Suppressor macrophage treated with lipopolysaccharide for 4 hours (primary cell): ENCODE measurements at places on chromosomes 1 and 21.

DNA sequence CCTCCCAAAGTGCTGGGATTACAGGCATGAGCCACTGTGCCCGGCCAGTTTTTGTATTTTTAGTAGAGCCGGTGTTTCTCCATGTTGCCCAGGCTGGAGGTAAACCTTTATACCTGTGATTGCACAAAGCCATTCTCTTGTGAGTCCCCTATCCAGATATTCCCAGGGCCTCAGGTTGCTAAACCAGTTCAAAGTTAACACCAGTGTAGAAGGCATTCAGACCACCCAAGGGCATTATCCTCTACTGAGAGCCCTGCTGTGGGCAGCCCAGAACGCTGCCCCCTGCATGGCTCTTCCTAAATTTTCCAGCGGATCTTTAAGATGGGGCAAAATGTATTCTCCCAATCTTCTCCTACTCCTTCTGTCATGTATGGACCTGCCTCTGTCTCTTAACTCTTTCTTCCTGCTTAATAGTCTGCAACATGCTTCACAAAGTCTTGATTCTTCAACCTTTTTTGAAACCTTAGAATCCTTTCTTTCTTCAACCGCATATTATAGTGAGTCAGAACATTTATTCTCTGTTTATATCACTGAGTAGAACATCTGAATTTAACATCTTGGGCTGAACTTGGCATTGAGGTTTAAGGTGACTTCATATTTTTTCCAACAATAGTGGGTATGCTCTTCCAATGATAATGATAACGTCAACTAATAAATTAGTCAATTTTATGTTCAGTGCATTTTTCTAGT, 36.0 kb downstream of the UBE4B start:
- no peak for DNase-seq

GRCh38 chr1:171841931-171842761, 848 bp downstream of the DNM3 start:
- no peak for DNase-seq

DNA sequence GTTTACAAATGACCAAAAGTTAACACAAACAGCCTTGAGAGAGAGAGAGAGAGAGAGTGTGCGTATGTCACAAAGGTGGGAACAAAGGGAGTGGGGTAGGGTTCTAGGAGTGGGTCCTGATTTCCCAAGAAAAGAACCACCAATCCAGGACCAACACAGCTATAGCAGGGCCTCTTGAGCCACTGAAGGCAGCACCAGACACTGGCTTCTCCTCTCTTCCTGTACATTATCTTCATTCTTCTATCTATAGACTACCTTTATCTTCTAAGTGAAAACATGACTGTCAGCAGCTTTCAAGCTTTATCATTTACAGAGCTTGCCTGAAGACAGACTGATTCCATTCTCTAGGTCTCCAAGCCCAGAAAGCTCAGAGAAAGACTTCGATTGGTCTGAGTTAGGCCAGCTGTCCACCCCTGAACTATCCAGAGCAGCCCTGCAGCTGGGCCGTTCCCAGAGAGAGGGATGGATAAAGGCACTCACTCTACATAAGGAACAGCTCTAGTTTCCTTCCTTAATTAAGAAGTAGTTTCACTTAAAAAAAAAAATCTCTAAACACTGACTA, 11.2 kb downstream of the ALG14 start:
- DNase-seq: no peak

DNA sequence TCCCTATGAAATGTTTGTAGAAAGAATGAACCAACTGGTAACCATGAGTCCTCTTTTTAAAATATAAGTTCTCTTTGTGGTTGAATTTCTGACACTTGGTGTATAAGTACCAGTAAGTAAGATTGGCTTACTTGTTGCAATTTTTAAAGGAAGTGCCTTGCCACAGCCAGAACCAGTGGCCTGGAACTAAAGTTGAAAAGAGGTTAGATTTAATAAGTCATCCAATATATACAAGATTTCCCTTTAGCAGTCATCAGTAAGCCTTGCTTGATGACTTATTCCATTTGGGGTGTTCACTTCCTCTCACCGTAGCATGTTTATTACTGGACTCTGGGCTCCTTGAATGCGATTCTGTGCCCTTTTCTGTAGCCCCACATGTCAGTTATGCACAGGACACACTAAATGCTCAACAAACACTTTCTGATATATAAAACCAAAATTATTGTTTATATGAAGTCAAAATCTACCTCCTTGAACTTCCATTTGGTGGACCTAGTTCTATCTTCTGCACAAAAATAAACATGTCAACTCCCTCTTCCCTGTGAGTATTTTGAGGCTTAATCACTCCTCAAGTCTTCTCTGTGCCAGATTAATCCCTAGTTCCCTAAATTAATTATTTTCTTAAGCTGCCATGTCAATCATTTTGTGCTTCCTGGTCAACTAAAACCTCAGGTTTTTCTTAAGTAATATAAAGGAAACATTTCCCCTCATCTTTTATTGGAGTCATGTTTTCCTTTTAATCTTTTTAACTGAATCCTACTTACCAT, 218.1 kb downstream of the ST6GALNAC3 start:
- no peak for DNase-seq

GRCh38 chr21:35025206-35026152, 23.6 kb downstream of the RUNX1 start:
- DNase-seq: no peak

DNA sequence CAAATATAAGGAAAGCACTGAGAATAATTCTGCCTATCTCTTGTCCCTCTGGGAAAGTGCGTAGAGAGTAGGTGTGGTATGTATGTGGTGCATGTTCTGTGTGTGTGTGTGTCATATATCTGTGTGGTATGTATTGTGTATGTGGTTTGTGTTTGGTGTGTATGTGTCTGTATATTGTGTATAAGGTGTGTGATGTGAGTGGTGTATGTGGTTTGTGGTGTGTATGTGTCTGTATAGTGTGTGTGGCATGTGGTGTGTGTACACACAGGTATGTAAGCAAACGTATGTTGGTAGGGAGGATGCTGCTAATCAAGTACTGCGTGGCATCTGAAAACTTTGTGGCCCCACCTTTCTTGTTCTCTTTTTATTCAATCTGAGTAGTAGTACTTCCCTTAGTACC, 68.3 kb upstream of the LAX1 start:
- DNase-seq: no peak
